ENCODE measurements at places on chromosomes 6 and 20.

DNA sequence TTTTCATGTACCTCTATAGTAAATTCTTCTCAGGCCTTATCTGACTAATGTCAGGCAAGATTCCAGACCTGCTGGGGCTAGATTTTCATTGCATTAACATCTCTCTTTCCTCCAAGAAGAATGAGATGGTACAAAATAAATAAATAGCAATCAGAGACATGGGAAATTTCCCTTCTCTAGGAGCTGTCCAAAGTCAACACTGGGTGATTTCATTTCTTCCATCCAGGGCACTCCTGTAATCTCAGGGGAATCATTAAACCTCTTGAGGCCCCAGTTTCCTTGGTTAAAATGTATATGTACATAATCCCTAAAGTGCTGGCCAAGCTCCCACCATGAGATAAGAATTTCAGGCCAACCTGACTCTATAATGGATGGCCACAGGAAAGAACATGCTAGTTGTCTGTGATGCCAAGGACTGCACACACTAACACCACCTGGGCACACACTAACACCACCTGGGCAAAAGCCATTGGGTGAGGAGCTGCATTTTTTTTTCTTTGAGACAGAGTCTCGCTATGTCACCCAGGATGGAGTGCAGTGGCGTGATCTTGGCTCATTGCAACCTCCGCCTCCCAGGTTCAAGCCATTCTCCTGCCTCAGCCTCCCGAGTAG, 912 bp downstream of the IL17F start:
- peak; percentile 10 for DNase-seq

DNA sequence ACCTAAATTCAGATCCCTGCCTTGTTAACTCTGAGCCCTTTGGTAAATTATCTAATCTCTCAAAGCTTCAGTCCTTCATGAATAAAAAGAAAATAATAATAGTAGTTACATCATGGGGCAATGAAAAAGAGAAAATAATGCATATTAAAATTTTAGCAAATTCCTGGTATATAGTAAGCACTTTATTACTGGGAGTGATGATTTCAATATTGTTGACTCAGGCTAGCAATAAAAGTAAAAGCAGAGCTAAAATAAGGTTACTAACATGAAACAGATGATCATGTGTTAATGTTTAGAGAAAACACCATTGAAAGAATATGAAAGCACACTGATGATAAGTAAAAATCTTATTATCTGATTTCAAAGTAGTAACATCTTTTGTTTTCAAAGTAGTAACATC, 13.6 kb downstream of the GINS1 start:
- DNase-seq: no peak

DNA sequence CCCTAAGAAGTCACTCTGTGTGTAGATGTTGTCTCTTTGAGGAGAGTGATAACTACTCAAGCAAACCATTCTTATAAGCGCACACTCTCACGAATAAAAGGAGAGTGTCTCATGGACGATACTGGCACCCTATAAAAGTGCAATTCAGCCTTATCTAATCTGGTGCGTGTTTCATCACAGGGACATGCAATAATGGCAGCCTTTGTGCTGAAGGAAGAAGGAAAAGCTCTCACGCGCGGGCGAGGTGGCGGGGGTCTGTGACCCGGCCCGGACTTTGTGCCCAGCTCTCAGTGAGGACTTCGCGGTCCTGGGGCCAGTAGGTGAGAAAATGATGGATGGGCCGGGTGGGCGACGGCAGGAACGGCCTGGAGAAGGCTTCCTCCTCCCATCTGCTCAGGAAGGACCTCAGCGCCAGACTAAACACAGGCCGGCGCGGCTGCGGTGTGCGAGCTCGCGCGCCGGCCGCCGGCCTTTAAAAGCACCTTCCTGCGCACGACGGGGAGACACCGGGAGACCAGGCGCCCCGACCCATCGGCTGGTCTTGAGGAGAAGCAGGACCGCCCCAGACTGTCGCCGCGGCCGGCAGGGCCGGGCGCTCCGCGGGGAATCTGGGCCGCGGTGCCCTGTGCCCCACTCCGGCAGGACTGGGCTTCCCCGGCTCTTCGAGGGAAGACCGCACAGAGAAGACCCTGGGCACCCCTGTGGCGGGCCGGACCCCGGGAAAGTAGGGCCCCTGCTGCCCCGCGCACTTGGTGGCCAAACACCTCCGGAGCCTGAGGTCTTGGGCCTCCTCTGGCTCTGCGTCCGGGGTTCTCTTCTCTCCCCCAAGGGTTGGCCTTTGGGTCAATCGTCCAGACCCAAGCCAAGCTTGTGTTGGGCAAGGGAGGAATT, 8.3 kb upstream of the FOXC1 start:
- no peak for DNase-seq

- no peak for DNase-seq
Observed at GRCh38 chr20:11564491-11564890, 353.2 kb upstream of the BTBD3 start.

- peak; percentile 65 for DNase-seq
Observed at GRCh38 chr20:59994697-59995122, 36.5 kb downstream of the CDH26 start.

GRCh38 chr6:108966251-108966650, 118.0 kb downstream of the ARMC2 start:
- DNase-seq: no peak

GRCh38 chr6:154898821-154899220, 96.3 kb upstream of the TIAM2 start:
- DNase-seq: no peak

DNA sequence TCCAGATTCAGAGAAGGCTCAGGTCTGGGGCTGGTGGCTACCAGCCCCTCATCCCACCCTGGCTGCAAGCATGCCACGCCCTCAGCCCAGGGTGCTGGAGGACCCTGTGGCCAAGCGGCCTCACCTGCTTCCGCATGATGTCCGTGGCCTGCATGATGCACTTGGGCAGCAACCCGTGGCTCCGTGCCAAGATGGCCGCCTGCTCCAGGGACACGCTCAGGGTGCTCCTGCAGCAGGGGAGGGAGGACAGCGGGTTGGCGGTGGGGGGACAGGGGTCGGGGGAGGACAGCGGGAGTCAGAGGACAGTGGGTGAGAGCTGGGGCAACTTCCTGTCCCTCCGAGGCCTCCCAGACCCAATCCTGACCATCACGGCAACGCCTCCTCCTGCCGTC, 200.1 kb downstream of the PREX1 start:
- no peak for DNase-seq

GRCh38 chr6:12029979-12030737, 18.0 kb downstream of the HIVEP1 start:
- DNase-seq: no peak

- no peak for DNase-seq
Observed at GRCh38 chr6:26321005-26321404, 44.0 kb upstream of the BTN3A2 start.

DNA sequence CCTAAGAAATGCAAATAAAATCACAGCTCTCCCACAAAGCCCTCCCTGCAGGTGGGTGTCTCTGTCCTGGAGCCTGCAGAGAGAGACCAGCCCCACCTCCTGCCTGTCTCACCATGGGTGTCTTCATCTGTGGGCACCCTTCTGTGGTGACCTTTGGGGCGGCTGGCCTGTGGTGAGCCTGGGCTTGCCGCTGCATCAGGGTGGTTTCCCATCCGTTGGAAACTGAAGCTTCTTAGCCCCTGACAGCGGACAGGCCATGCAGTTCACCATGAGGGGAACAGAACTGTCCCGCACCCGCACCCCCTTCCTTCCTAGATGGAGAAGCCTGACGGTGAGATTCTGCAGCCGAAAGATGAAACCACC, 42.3 kb upstream of the FRMD1 start:
- no peak for DNase-seq

DNA sequence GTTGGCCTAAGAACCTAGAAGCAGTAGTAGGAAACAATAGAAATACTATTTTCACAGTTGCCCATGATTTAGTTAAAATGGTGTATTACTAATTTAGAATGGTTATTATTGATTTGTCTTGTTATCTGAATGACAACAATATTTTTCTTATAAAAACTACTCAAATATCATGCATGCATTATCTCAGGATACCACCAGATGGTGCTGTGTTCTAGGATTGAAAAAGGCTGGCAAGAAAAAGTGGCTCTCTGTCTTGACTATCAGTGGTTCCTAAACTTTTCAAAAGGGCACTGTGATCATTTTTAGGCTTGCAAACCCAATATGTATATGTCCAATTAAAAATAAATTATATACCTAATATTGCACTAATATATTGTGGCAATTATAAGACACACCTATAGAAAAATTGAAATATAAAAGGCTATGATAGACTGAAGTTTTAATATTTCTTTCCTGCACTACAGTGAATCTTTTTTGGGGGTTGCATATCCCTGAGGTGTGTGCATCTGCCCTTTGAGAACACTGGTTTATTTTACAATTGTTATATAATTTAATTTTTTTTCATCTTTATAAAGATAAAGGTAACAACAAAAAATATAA, 131.7 kb upstream of the MLIP start:
- DNase-seq: peak; percentile 4

DNA sequence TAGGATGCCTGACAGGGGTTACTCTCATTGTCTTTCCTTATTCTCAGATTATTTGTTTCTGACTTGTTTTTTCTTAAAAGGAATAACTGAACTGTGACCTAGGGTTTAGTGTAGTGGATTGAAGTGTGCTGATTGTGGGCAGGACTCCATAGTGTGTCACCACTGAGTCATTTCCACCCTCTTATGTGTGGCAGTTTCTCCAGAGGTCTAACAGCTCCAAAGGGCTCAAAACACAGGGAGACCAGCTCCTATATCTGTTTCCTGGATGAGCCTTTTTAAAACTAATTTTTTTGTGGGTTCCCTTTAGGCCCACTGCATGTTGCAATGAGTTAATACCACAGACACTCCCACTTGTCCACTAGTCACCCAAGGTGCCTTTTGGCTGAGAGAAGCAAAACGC, 951.1 kb upstream of the ADGRB3 start:
- DNase-seq: no peak

- DNase-seq: no peak
Observed at GRCh38 chr6:15355683-15356099, 109.8 kb downstream of the JARID2 start.

DNA sequence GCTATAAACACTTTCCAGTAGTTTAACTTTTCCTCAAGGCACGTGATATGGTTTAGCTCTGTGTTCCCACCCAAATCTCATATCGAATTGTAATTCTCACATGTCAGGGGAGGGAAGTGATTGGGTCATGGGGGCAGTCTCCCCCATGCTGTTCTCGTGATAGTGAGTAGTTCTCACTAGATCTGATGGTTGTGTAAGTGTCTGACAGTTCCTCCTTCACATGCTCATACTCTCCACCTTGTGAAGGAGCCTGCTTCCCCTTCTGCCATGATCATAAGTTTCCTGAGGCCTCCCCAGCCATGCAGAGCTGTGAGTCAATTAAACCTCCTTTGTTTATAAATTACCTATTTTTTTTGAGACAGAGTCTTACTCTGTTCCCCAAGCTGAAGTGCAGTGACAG, 127.9 kb downstream of the DTNBP1 start:
- no peak for DNase-seq

- DNase-seq: no peak
Observed at GRCh38 chr6:4192173-4192572, 56.8 kb upstream of the ECI2 start.

DNA sequence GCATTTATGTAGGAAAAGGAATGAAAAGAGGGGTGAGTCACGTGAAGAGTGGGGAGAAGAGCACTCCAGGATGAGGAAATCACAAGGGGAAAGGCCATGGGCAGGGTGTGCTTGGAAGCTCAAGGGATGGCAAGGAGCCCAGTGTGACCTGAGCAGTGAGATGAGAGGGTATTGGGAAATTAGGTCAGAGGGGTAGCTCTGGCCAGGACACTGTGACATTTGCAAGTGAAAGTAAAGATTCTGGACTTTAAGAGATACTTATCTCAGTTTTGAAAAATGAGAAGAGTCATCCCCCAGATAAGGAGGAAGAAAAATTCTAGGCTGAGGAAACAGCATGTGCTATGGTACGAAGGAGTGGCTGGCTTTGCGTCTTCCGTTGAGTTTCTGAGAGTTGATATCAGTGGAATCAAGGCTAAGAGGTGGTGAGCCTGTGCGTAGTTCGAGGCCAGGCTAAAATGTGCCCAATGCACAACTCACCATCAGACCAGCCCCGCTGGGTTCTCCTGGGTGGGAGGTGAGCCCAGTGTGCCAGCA, 79.9 kb downstream of the GCLC start:
- peak; percentile 43 for DNase-seq

- DNase-seq: no peak
Observed at GRCh38 chr20:47850146-47850545, 64.9 kb upstream of the SULF2 start.

- DNase-seq: no peak
Observed at GRCh38 chr20:20791664-20792568, 79.5 kb upstream of the RALGAPA2 start.

GRCh38 chr20:32600681-32601237, 15.6 kb upstream of the NOL4L start:
- no peak for DNase-seq

DNA sequence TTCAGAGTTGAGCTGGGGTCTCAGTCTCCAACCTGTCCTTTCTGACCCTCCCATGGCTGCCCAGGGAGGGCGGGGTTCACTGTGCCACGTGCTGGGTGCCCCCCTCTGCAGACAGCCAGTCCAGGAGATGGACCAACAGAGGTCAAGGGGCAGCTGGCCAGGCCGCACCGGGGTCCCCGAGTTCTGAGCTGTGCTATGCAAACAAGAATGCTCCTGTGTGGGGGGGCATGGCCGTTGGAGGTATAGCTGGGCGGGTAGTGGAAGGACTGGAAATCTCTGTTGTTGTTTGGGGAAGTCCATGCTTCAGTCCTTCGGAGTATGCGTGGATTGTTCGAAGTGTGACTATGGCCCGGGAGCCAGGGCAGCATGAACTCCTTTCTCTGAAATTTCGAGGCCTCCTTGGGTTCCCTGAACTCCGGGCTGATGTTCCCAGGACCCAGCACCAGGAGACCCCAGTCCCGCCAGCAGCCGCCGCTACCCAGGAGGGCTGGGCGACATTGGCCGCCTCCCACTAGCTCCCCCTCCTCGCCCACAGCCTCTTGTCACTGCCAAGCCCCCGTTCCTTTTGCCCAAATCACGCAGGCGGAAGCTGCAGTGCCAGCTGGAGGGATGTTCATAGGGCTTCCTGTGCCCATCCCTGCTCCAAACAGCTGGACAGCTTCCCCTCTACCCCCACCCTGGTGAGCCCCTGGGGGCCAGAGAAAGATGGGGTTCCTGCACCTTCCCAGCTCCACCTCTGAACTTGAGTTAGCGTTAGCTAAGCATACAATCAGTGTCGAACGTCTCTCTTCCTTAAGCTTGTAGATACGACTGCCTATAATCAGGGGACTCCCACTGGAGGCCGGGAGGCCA, 126.6 kb downstream of the TAF4 start:
- DNase-seq: no peak

DNA sequence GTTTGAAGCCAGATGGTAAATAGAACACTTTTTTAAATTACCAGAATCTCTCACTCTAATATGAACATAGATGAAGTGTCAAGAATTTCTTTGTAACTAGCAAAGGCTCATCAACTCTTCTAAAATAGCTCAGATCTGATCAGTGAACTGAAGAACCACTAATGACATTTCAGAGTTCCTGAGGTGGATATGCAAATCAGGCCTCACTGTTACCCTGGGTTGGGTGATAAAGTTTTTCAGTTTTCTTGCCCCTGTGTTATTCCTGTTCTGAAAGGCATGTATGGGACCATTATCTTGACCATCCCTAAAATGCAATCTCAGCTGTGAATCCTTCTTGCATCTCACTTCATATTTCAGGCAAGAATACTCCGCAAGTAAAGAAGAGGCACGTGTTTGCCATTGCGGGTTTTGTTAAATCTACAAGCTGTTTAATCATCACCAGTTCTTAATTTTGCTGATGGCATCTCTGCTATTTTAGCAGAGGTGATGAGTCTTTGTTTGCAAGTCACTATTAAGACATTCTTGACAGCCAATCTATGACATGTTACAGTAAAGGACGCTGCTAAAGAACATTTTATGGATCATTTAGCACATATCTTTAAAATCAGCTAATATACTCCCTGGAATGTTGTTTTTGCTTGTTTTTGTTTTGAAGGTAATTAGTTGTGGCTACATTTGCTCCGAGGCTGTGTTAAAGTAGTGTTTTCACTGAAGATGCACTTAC, 47.9 kb downstream of the KHDC1L start:
- no peak for DNase-seq

Measured in NCI-H2029 (cell line).